ENCODE measurements at places on chromosomes 12 and 14.

DNA sequence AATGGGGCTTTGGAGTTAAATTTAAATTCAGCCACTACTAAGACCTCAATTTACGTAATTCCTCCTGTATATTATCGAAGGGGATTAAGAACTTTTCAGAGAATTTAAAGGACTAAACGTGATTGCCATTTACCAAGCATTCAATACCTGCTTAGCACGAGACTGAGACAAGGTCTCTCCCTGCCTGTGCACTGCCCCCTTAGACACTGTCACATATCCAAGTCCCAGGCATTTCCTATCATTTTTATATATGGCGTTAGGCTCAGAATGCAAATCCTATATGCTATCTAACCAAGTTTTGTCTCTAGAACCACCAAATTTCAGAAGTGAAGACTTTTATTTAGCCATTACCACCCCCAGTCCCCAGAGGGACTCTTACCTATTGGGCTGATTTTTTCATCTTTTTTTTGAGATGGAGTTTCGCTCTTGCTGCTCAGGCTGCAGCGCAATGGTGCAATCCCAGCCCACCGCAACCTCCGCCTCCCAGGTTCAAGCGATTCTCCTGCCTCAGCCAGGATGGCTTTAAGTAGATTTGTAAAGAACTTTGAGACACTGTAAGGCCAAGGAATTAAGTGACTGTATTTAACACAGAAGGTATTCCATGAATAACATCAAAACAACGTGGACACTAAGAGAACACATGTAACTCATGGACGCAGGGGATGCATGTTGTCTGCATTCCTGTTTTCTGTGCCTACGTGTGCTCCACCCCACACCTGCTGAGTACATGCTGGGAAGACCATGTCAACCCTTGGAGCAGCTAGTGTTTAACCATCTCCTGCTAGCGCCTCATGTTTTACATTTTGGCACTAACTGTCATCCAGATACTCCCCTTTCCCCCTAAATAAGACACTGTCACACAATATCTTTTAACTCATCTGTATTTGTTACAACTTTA lies 6.4 kb downstream of the HSP90AA1 start:
- DNase-seq = no peak
- no peak overlapping the region for H3K27ac ChIP-seq
- H3K4me1 ChIP-seq = peaks cover 14% of the 10 kb centered on the region
- H3K27me3 ChIP-seq = no peaks in the 10 kb centered on the region

GRCh38 chr14:90815822-90816662 lies at the start of gene TTC7B:
Gene TTC7B (minus strand): TSS chr14:90816430. CDS start chr14:90816295, 135 bp downstream.
- peak within 1 kb of the TSS; percentile 54 for H3K4me3 ChIP-seq
- peak within 1 kb of the TSS; percentile 20 for H3K27ac ChIP-seq
- no peaks in the 10 kb centered on the region for H3K36me3 ChIP-seq
- H3K4me1 ChIP-seq = no peaks in the 10 kb centered on the region

GRCh38 chr14:48536318-48536717 lies 860.9 kb upstream of the MDGA2 start:
- no peak for DNase-seq
- no peak overlapping the region for H3K4me3 ChIP-seq
- no peaks in the 10 kb centered on the region for H3K36me3 ChIP-seq
- H3K4me1 ChIP-seq = no peaks in the 10 kb centered on the region
- no peak overlapping the region for H3K27ac ChIP-seq

DNA sequence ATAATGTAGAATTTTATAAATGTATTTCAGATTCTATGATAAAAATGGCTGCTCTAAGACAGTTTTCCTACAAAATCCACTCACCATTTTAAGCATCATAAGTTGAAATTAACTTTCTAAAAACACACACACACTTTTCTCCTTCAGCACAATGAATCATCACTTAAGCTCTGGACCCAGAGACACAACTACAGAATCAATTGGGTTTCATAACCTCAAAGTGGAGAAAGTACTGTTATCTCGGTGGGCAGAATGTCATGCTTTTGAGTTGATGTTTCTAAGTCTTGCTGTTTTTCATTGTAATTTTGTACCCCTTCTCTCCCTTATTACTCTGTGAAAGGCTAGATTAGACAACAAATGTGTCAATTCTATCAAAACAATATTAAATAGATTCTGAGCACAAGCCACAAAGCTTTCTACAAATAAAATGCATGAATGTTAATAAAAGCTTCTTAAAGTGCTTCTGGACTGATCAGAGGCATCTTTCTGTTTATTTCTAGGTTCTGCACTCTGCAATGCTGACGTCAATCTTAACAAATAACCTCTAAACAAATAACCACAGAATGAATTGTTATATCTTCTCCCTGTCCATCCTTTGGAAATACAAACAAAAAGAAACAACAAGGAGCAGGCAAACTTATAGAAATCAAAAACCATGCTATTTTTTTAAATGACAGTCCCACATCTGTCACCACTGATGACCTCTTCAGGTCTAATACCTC lies 8.2 kb downstream of the IPO8 start:
- DNase-seq = no peak
- H3K4me1 ChIP-seq = peaks cover 6% of the 10 kb centered on the region
- no peaks in the 10 kb centered on the region for H3K36me3 ChIP-seq
- H3K27me3 ChIP-seq = no peaks in the 10 kb centered on the region
- H3K27ac ChIP-seq = no peak overlapping the region

DNA sequence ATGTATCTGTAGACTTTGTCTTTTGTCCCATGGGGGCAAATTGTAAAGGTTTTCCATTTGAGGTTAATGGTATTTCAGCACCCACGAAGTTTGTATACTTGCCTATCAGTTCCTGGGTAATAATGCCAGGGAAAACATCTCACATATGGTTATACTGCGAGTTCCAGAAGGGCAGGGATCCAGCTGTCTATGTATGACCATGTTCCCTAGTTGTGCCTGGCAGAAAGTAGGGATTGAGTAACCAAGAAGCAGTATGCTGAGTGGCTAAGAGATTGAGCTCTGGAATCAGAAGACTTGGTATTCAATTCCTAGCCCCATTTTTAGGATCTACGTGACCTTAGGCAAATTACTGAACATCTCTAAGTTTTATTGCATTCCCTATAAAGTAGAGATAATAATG lies 173.2 kb upstream of the PWP1 start:
- H3K27me3 ChIP-seq = no peaks in the 10 kb centered on the region
- no peak overlapping the region for H3K27ac ChIP-seq
- H3K4me1 ChIP-seq = no peaks in the 10 kb centered on the region
- no peak for DNase-seq
- no peak overlapping the region for H3K4me3 ChIP-seq

DNA sequence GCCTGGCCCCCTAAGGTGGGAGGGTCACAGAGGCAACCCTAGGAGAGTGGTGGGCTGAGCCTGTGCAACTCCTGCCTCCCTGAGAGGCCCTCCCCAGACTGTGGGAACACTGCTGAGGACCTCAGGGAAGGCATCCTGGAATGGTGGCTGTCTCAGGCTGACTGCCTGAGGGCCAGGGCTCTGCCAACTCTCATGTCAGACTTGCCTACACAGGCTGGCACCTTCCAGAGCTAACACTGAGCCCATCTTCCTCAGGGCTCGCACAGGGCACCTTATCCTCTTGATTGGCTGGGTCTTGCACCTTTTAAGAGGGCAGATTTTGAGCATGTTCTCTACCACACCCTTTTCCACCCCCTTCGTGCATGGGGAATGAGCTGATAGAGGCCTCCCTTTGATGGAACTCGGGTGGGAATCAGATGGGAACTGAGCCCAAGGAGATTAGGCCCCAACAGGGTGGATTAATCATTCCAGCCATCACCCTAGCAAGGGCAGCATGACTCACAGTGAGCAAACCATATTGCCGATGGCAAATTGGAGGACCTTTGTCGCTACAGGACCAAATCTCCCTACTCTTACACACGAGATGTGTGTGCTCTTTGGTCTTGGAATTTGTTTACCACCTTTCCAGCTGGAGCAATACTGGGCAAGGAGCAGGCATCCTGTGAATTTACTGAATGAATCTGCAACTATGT lies 702.8 kb downstream of the VRK1 start:
- no peak overlapping the region for H3K4me3 ChIP-seq
- H3K4me1 ChIP-seq = no peaks in the 10 kb centered on the region
- no peaks in the 10 kb centered on the region for H3K36me3 ChIP-seq

GRCh38 chr12:41467591-41468325 lies 279.6 kb downstream of the PDZRN4 start:
- H3K27ac ChIP-seq = no peak overlapping the region
- no peaks in the 10 kb centered on the region for H3K27me3 ChIP-seq
- no peak for DNase-seq
- no peak overlapping the region for H3K4me3 ChIP-seq
- no peaks in the 10 kb centered on the region for H3K36me3 ChIP-seq

- no peaks in the 10 kb centered on the region for H3K36me3 ChIP-seq
- no peak overlapping the region for H3K27ac ChIP-seq
- no peaks in the 10 kb centered on the region for H3K27me3 ChIP-seq
- H3K4me1 ChIP-seq = no peaks in the 10 kb centered on the region
- DNase-seq = no peak
Observed at GRCh38 chr12:105459760-105460330, 129.4 kb downstream of the C12orf75 start.

GRCh38 chr12:79681008-79681590 lies 9.7 kb downstream of the PAWR start:
- no peaks in the 10 kb centered on the region for H3K27me3 ChIP-seq
- H3K4me3 ChIP-seq = no peak overlapping the region
- no peak overlapping the region for H3K27ac ChIP-seq
- peaks cover 61% of the 10 kb centered on the region for H3K4me1 ChIP-seq

DNA sequence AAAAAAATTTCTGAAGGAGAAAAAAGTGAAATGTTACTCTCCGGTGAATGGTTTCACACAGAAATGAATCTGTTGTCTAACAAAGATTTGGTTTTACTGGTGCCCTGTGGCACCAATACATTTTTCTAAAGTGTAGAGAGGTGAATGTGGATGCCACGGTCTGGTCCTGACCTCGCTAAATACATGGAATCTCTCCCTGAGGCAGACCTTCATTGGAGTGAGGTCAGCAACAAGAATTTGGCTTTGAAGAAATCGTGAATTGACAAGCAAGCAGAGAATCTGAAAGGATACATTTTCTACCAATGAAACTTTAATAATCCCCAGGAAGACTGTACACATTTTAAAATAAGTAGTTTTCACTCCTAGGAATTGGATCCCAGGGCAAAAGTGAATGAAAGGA lies 81.2 kb upstream of the OTOGL start:
- no peaks in the 10 kb centered on the region for H3K27me3 ChIP-seq
- no peak overlapping the region for H3K4me3 ChIP-seq
- DNase-seq = no peak
- H3K27ac ChIP-seq = no peak overlapping the region
- H3K4me1 ChIP-seq = no peaks in the 10 kb centered on the region
- H3K36me3 ChIP-seq = no peaks in the 10 kb centered on the region

GRCh38 chr12:13149411-13149810 lies 45.9 kb upstream of the GSG1 start:
- H3K27me3 ChIP-seq = no peaks in the 10 kb centered on the region
- no peak for DNase-seq
- no peak overlapping the region for H3K4me3 ChIP-seq
- no peaks in the 10 kb centered on the region for H3K4me1 ChIP-seq

DNA sequence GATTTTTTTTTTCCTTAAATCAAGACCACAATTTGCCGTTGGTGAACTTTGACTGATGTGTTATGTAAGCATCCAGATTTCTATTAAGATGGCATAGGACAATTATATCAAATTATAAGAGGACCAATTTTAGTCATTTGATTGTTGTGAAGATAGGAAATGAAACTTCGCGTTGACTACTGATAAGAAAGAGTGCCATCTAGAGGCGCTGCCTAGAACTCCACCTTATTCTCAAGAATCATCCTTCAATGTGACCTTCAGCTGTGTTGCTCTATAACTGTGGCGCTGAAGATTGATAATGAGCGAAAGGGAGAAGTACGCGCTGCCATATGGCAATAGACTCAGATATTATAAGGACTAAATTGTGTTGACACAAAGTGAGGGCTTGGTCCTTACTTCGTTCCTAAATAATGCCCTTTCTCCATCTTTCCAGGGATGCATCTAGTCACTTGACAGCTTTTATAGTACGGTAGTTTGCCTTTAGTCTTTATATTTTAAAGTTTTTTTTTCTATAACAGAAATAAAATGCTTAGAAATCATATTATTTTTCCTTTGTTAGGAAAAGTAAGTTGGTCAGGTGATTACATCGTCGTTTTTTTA lies 350.8 kb upstream of the STXBP6 start:
- H3K36me3 ChIP-seq = no peaks in the 10 kb centered on the region
- peak; percentile 15 for DNase-seq
- no peak overlapping the region for H3K27ac ChIP-seq
- no peaks in the 10 kb centered on the region for H3K4me1 ChIP-seq

- no peak overlapping the region for H3K27ac ChIP-seq
- H3K27me3 ChIP-seq = no peaks in the 10 kb centered on the region
- H3K4me3 ChIP-seq = no peak overlapping the region
- H3K4me1 ChIP-seq = no peaks in the 10 kb centered on the region
Observed at GRCh38 chr12:2919249-2919648, 28.6 kb downstream of the TULP3 start.
